ENCODE measurements at places on chromosomes 1 and 21.

DNA sequence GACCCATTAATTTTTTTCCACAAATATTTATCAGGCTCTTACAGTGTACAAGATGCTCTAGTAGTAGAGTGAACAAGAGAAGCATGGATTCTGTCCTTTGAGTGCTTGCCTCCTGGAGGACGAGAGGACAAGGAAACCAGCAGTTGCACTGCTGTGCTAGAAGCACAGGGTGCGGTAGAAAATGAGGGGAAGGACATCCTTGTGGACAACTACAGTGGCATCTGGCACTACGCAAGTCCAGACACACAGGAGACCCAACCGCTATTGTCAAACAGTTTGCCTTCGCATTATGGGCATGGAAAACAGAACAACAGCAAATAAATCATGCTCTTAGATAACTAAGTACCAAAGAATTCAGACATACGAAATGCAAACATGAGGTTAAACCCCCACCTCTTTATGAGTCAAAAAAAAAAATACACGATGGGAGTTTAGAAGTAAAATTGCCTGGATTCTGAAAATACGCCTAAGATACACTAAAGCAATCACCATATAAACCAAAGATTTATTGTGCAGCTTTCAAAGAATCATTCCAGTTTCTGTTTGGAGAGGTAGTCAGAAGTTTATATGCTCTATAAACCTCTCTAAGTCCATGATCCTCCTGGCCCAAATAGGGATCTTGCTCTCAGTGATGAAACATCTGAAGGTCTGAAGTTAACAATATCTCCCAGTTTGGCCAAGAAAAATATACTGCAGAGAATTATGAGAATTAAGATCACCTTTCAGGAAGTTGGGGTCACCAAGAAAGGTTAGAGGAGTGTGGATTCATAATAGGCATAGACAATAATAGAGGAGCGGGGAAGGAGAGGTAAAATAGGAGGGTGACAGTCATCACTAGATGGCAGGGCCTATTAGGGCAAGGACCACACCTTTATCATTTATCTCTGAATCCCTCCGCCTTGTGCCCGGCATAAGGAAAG is 307.8 kb downstream of the NFIA start:
- H3K27ac ChIP-seq = no peak overlapping the region
- H3K36me3 ChIP-seq = no peaks in the 10 kb centered on the region
- H3K4me3 ChIP-seq = no peak overlapping the region
- no peak for DNase-seq

DNA sequence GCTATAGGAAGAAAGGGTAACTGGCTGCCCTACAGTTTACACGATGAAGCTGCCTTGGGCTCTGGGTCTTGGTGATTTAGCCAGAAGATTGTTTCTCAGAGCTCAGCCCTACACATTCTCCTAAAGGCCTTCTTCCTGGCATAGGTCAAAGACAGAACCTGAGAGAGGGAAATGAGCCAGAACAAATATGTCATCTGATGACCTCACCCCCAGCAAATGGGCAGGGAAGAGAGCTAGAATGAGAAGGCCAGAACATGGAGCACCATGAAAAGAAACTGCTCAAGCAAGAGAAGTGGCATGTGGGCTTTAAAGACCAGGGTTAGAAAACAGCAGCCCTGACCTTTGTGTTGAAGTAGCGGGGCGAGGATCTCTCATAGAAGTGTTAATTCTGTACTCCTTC is 5.5 kb upstream of the ILDR2 start:
- no peak for DNase-seq
- no peaks in the 10 kb centered on the region for H3K36me3 ChIP-seq
- no peak overlapping the region for H3K4me3 ChIP-seq

DNA sequence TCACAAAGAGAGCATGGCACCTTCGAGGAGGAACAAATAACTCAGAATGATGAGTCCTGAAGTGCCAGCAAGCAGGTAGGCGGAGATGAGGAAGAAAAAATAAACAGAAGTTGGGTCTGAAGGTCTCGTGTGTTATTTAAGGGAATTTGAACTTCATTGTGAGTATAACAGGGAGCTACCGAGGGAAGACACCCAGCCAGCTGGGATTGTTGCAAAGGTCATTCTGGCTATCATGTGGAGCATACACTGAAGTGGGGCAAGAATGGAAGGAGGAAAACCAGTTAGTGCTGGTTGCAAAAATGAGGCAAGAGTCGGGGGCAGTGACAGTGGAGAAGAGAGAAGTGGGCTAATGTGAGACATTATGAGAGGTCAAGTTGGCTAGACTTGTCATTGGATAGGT is 53.6 kb upstream of the RAP1A start:
- no peak overlapping the region for H3K4me3 ChIP-seq
- no peaks in the 10 kb centered on the region for H3K27me3 ChIP-seq
- peaks cover 32% of the 10 kb centered on the region for H3K4me1 ChIP-seq
- H3K36me3 ChIP-seq = no peaks in the 10 kb centered on the region
- no peak for DNase-seq

- H3K4me3 ChIP-seq = no peak overlapping the region
- DNase-seq = no peak
- H3K27me3 ChIP-seq = no peaks in the 10 kb centered on the region
- no peaks in the 10 kb centered on the region for H3K36me3 ChIP-seq
- no peak overlapping the region for H3K27ac ChIP-seq
Observed at GRCh38 chr1:31568895-31569595, 7.3 kb upstream of the TINAGL1 start.

- H3K36me3 ChIP-seq = no peaks in the 10 kb centered on the region
- H3K4me3 ChIP-seq = no peak overlapping the region
- no peak for DNase-seq
- H3K27ac ChIP-seq = no peak overlapping the region
- H3K27me3 ChIP-seq = no peaks in the 10 kb centered on the region
Observed at GRCh38 chr1:153849487-153850185, 73.1 kb downstream of the GATAD2B start.

- no peak overlapping the region for H3K27ac ChIP-seq
- DNase-seq = no peak
- peaks cover 24% of the 10 kb centered on the region for H3K36me3 ChIP-seq
- no peak overlapping the region for H3K4me3 ChIP-seq
- H3K4me1 ChIP-seq = peaks cover 2% of the 10 kb centered on the region
Observed at GRCh38 chr1:173870252-173871075, 2.3 kb downstream of the ZBTB37 start.

GRCh38 chr1:38580594-38580993 is 279.0 kb downstream of the RRAGC start:
- H3K36me3 ChIP-seq = no peaks in the 10 kb centered on the region
- H3K4me1 ChIP-seq = no peaks in the 10 kb centered on the region
- peak; percentile 56 for DNase-seq
- no peak overlapping the region for H3K4me3 ChIP-seq
- peaks cover 26% of the 10 kb centered on the region for H3K27me3 ChIP-seq

- H3K27ac ChIP-seq = no peak overlapping the region
- H3K27me3 ChIP-seq = peaks cover 3% of the 10 kb centered on the region
- no peak overlapping the region for H3K4me3 ChIP-seq
- peaks cover 3% of the 10 kb centered on the region for H3K4me1 ChIP-seq
Observed at GRCh38 chr1:205585169-205585834, 46.5 kb downstream of the ELK4 start.

DNA sequence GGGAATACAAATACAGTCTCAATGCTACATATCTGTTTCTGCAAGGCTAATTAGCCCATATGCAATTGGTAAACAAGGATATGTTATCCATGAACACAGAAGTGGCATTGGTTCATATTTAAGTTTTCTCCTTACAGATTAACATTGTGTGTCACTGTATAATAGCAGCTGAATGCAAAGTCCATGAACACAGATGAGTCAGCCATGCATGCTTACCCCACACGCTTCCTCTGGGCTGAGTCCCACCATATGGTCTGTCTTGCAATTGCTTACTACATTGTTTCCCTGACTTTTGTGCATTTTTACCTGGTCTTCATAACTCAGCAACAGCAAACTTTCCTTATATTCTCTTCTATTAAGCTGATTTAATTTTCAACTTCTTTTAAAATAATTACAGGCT is 41.5 kb upstream of the TSNAX start:
- peak; percentile 14 for DNase-seq
- no peak overlapping the region for H3K27ac ChIP-seq
- H3K36me3 ChIP-seq = no peaks in the 10 kb centered on the region
- H3K4me1 ChIP-seq = peaks cover 3% of the 10 kb centered on the region
- H3K27me3 ChIP-seq = no peaks in the 10 kb centered on the region
- H3K4me3 ChIP-seq = no peak overlapping the region

- H3K36me3 ChIP-seq = no peaks in the 10 kb centered on the region
- DNase-seq = peak; percentile 32
- no peaks in the 10 kb centered on the region for H3K27me3 ChIP-seq
- H3K4me3 ChIP-seq = no peak overlapping the region
- no peaks in the 10 kb centered on the region for H3K4me1 ChIP-seq
- peak overlapping the region; percentile 31 for H3K27ac ChIP-seq
Observed at GRCh38 chr1:247551721-247552120, 2.8 kb downstream of the GCSAML start.

- peaks cover 22% of the 10 kb centered on the region for H3K4me1 ChIP-seq
- H3K27me3 ChIP-seq = no peaks in the 10 kb centered on the region
- H3K4me3 ChIP-seq = no peak overlapping the region
Observed at GRCh38 chr1:9863371-9863770, 39.6 kb upstream of the CLSTN1 start.

- peaks cover 8% of the 10 kb centered on the region for H3K4me1 ChIP-seq
- H3K27ac ChIP-seq = no peak overlapping the region
- H3K4me3 ChIP-seq = no peak overlapping the region
Observed at GRCh38 chr1:66489972-66490601, 43.9 kb upstream of the SGIP1 start.

- H3K27me3 ChIP-seq = no peaks in the 10 kb centered on the region
- H3K36me3 ChIP-seq = peaks cover 32% of the 10 kb centered on the region
- no peak for DNase-seq
- no peak overlapping the region for H3K4me3 ChIP-seq
- H3K27ac ChIP-seq = no peak overlapping the region
Observed at GRCh38 chr1:8416881-8417280, 99.0 kb downstream of the SLC45A1 start.

- H3K4me3 ChIP-seq = no peak overlapping the region
- H3K27me3 ChIP-seq = no peaks in the 10 kb centered on the region
- DNase-seq = peak; percentile 41
- H3K4me1 ChIP-seq = no peaks in the 10 kb centered on the region
Observed at GRCh38 chr1:181508486-181509165, 25.3 kb downstream of the CACNA1E start.

DNA sequence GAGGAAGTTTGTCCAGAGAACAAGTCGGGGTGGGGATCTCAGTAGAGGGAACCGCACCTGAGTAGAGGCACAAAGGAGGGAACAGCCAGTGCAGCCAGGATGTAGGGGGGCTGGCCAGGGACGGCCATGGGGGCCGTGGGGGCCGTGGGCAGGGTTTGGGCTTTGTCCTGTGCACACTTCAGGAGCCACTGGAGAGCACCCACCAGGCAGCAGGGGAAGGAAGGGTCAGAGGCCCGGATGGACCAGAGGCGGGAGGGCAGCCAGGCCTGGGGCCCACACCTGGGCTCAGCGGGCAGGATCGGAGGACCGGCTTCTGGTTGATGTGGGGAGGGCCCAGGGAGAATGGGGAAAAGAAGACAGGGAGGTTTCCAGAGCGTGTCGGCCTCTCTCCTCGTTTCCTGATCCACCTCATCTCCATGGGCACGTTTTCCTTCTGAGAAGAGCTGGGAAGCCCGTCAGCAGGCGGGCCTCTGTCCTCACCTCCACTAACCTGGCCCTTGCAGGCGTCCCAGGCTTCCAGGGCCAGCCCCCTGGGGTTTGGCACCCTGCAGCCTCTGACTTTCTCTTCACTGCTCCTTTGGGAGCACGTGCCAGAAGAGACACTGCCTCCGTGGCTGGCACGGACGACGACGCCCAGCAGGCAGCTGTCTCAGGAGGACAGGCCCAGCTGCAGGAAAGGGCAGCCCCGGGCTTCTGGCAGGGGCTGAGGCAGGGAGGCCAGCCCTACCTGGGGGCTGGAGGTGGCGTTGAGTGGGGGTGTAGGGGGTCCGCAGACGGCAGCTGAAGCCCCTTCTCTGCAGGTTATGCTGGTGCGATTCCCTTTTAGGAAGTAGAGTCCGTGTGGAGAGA is 16.8 kb upstream of the PDXK start:
- H3K27me3 ChIP-seq = no peaks in the 10 kb centered on the region
- no peak overlapping the region for H3K4me3 ChIP-seq
- DNase-seq = no peak
- no peaks in the 10 kb centered on the region for H3K36me3 ChIP-seq
- peaks cover 12% of the 10 kb centered on the region for H3K4me1 ChIP-seq

DNA sequence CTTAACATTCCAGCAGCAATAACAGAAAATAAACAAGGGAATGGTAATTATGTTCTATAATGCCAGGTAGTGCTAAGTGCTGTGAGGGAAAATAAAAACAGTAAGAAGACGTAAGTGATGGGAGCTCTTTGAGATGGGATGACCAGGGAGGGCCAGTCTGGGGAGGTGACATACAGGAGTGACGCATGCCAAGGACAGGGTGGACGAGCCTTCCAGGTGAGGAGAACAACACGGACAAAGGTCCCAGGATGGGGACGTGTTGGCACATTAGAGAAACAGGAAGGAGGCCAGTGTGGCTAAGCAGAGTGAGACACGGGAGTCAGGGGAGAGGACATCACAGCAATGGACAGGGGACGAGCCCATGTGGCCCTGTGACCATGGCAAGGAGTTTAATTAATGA is 11.7 kb upstream of the LRRC52 start:
- H3K27me3 ChIP-seq = no peaks in the 10 kb centered on the region
- H3K27ac ChIP-seq = no peak overlapping the region
- no peak for DNase-seq
- H3K4me3 ChIP-seq = no peak overlapping the region
- H3K36me3 ChIP-seq = no peaks in the 10 kb centered on the region

DNA sequence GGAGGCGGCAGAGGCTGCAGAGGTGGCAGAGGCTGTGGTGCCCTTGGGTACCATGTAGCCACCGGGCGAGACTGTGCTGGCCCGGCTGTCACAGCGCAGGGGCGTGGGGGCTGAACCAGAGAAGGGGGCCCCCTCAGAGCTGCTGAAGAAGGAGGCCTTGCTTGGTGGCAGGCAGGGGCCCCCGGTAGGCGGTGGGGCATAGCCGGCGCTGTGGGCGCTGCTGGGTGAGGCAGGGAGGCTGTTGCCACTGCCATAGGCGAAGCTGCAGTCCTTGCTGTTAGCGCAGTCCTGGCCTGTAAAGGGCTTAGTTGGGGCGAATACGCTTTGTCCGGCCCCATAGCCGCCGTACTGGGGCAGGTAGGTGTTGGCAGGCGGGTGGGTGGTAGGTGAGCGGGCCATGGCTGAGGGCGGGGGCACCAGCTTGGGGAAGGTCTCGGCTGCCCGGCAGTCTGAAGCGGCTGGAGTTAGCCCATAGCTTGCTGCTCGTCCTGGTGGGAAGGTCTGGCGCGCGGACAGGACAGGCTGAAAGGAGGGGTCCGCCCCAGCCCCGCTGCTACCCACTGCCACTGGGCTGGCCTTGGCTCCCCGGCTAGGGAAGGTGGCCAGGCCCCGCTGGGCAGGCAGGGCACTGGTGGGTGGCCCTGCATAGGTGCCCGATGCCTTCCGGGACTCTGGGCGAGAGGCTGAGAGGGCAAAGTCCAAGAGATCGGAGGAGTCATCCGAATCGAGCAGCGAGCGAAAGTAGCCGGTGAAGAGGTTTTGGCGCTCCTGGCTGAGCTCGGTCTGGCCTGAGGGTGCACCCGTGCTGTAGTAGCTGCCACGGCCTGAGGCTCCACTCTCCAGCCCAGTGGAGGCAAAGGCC is 54.9 kb downstream of the AHDC1 start:
- H3K4me3 ChIP-seq = no peak overlapping the region
- H3K27me3 ChIP-seq = no peaks in the 10 kb centered on the region
- peaks cover 3% of the 10 kb centered on the region for H3K36me3 ChIP-seq
- H3K4me1 ChIP-seq = peaks cover 10% of the 10 kb centered on the region
- no peak for DNase-seq
